Inflammatory macrophage treated with lipopolysaccharide for 1 hour (primary cell): ENCODE measurements at places on chromosomes 4 and X.

- no peak for DNase-seq
These were observed 365.2 kb downstream of the PRDM5 start for GRCh38 chr4:120557372-120557771.

DNA sequence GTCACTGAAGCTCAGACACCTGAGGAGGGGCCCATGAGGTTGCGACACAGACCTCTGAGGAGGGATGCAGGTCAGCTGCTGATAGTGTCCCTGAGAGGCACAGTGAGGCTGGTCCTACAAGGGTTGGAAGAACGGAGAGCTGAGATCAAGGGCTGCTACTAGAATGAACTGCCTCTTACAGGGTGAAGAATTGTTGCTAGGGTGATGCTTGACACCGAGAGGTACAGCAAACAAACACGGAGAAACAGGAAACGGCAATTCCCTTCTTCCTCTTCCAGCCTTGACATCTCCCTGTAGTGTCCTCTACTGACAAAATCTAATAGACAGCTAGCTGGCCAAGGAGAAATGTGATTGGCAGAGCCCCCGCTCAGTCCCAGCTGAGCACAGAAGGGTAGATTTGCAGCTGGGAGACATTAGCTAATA is 11.8 kb upstream of the HPGDS start:
- peak; percentile 25 for DNase-seq

DNA sequence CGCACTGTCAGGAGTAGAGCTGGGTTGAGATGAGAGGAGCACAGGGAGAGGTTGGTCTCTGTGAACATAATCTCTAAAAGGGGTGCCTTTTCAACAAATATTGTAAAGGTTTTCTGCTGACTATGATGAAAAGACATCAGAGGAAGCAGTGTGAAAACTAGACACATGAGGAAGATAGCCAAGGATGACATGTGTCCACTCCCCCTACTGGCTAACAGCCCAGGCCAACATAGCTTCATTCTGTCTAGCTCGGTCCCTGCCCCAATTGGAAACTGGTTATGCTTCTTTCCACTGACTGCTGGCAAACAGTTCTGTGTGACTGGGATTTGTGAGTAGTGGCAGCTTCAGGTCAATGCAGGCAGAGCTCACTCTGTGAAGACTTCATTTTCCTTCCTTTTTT is 115.4 kb upstream of the ESX1 start:
- no peak for DNase-seq

- peak; percentile 1 for DNase-seq
These were observed 137.9 kb downstream of the GPC3 start for GRCh38 chrX:133847340-133847994.

DNA sequence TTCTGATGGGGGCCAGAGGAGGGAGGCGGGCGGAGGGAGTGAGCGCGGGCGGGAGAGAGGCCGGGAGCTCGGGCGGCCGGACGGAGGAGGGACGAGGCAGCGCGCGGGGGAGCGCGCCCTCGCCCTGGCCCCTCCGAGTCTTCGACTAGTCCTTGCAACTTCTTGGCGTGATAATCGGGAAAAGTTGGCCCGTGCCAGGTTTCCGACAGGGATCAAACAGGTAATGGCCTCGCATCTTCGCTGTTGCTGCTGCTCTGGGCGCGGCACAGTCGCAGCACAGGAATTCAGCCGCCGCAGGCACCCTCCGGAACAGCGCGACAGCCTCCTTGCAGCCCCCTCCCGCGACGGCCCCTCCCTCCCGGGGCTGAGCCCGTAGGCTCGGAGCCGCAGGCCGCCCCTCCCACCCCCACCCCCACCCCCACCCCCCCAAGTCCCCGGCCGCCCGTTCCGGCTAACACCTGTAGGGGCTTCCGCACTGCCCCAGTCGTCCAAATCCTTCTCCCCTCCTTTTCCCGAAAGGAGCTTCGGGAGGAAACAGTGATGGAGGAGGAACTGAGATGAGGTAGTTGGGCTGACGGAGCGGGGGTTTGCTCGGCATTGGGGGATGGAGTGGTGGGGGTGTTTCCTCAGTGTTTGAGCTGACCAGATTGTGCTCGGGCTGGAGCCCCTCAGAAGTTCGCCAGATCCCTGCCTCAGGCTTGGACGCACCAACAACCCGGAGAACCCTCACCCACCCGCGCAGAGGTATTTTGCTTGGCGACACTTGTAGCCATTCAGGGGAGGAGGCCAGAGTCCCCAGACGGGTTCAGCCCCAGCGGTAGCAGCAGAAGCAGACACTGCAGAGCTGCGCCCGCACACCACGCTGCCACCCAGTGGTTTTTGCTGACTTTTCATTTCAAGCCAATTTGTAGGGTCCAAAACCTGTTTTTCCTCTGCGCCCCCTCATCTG is at the start of gene FGF13:
TSS of gene FGF13 (minus strand) at position 319 of the 949 bp plus-strand sequence. CDS start 714 bp downstream, outside the sequence.
- DNase-seq: no peak

- no peak for DNase-seq
These were observed 2334.6 kb downstream of the PCDH7 start for GRCh38 chr4:33054656-33055196.

GRCh38 chrX:14528629-14529289 is 577 bp upstream of the GLRA2 start:
- DNase-seq: peak; percentile 16

DNA sequence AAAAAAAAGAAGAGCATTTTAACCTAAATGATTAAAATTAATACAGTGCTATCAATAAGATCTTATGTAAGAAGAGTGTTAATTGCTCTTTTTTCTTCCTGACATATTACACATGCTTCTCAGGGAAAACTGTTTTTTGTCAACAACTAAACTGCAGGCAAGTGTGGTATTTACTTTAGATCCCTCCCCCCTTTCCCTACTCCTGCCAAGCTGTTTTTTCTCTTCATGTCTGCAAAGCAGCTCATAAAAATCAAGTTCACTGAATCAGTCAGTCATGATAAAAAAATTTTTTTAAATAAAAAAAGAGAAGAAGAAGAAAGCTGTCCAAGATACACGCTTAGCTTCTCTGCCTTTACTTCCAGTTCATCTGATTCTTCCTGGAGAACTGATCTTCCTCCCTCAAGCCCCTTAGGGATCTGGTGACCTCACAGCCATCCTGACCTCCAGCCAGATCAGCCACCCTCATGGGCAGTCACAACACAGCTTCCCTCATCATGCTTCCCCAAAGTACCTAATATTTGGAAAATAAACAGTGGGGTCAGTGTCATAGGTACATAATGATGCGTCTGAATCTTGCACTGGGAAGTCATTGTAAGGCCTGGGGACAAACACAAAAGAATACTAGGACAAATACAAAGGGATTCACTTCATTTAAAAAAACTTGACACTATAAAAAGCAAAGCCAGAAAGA is 87.0 kb downstream of the ZNF827 start:
- DNase-seq: no peak

DNA sequence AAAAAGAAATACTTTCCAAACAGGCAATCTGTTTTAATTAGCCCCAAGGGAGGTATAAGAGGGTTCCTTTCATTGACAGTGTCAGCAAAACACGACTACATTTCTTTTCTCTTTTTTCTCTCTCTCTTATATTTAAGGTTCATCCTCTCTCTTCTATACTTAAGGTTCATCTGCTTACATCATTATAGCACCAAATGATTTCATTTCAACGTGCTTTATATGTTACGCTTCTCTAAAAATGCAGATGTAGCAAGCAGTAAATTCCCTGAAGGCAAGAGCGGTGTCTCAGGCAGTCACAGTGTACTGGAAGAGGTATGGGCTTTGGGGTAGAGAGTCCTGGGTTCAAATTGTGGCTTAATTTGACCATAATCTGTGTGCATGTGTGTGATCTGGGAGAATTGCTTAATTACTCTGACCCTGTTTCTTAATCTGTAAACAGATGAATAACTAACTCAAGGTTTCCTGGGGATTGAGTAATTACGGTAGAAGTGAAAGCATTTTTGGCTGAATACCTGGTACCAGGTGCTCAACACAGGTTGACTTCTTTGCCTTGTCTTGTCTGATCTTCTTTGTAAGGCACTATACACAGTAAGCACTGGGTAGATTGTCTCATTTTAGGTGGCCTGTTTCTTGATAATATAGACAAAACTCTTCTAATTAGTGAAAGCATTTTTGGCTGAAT is 180.8 kb downstream of the SPRY1 start:
- no peak for DNase-seq

DNA sequence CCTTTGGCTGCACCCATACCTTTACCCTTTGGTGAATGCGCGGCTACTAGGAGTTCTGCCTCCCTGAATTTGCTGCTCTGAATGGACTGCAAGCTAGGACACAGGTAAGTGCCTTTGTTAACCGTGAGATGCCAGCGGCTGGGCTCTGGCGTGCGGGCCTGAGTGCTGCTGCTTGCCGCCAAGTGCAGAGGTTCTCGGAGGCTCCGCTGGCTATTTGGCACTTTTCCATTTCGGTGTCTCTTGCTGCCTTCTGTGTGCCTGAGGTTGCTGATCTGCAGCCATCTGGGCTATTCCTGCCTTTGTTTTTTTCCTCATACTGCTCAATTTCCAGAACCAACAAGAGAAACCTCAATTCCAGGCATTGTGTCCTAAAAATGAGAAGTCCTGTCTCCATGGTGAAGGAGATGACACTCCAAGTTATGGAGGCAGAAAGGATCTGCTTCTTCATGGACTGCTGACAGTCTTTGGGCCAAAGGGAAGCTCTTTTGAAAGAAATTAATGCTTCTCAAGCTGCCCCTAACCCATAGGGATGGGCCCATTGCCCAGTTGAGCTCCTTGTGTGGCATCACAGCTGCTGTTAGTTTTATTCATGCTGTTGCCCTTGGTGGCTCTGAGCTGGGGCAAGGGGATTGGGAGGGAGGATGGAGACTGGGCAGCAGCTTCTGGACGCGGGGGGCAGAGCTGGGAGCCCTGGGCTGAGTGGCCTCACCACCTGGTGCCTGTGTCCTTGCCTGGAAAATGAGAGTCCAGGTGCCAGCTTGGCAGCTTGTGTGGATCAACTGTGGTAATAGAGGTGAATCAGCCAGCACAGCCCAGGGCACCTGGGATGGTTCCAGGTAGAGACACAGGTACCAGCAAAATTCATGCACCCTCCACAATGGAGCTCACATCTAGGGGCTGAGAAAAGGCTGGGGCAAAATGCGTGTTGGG is 3.8 kb upstream of the TBC1D14 start:
- DNase-seq: no peak

GRCh38 chr4:149293046-149293649 is 522.5 kb downstream of the IQCM start:
- DNase-seq: no peak

- peak; percentile 42 for DNase-seq
These were observed 175.8 kb upstream of the TECRL start for GRCh38 chr4:64584981-64585557.

GRCh38 chr4:8181844-8182243 is 17.2 kb upstream of the SH3TC1 start:
- DNase-seq: no peak

GRCh38 chr4:82754513-82755165 is 44.0 kb downstream of the SCD5 start:
- no peak for DNase-seq

DNA sequence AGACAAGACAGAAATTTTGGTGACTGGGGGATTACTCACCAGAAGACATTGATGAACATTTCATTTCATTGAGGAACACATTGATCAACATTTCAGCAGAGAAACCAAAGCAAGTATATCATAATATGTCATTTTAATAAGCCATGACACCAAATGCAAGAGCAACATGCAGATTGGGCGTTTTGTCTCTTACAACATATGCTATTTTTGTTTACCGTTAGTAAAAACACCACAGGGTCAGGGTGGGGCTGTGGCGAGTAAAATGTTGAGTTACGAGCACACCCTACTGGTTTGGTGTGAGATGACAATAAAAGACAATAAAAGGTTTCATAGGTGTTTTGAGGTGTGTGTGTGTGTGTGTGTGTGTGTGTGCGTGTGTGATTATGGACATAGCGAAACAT is 294.5 kb downstream of the PDGFC start:
- peak; percentile 2 for DNase-seq

DNA sequence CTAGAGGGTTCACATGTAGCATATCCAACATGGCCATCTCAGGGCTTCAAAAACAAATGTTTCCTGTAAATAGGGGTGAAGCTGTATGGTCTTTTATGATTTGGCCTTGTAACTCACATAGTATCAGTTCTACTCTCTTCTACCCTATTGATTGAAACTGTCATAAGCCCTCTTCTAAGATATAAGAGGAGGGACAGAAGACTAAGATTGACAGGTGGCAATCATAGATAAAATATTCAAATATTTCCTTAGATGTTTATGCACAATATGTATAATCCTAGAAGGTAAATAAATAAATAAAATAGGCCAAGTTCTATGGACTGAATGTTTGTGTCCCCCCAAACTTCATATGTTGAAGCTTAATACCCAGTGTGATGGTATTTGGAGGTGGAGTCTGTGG is 6.9 kb upstream of the BEX3 start:
- no peak for DNase-seq

DNA sequence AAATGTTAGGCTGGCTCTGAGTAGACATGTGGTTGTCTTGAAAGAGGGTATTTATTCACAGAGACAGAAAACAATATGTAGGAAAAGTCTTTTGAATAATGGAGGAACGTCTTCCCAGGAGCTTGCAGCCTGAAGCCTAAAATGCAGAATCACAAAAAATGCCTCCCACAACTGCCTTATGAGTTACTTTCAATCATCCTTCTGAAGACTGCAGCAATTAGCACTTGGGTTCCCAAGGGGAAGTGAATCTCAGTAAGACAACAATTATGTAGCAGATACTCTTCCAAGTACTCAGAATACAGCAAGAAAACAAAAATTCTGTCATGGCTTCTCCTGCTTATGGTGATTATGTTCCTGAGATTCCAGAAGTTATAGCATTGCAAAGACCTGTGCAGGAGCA is 166.6 kb upstream of the TBL1X start:
- DNase-seq: no peak

GRCh38 chr4:113433116-113433515 is 328.4 kb downstream of the CAMK2D start:
- DNase-seq: no peak

DNA sequence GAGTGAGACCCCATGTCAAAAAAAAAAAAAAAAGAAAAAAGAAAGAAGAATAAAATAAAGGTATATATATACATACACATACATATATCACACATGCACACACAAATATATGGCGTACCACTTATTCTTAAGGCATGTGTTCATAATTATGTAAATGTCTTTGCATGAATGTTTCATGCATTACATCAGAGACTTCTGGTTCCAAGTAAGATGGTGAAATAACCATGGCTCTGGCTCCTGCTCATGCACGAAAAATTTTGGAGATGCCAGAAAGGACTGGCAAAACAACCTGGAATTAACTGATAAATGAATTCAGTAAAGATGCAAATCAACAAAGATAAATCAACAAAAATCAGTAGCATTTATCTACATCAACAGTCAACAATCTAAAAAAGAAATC is 19.7 kb upstream of the FHIP1A start:
- no peak for DNase-seq

DNA sequence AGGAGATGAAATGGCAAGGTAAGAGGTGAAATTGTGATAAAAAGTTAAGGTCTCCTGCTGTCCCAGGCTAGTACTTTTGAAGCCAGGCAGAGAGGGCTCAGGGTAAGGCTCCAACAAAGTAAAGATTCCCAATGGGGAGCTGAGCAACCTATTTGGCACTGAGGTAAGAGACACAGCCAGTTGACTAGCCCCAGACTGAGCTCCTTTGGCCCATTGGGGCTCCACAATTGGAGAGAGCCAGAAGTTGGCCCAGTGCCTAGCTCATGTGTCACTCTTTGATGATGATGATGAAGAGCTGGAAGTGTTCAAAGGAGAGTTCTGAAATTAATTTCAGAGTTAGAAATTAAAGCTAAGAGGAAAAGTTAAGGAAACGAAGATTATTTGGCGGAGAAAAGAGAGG is 94.6 kb downstream of the RLIM start:
- DNase-seq: no peak
